Non-pigmented ciliary epithelial cell (primary cell): ENCODE measurements at places on chromosomes 5 and 9.

GRCh38 chr5:156913355-156913718 is 49.7 kb downstream of the TIMD4 start:
- DNase-seq = no peak

GRCh38 chr9:38125889-38126288 is 56.9 kb upstream of the SHB start:
- DNase-seq = no peak

DNA sequence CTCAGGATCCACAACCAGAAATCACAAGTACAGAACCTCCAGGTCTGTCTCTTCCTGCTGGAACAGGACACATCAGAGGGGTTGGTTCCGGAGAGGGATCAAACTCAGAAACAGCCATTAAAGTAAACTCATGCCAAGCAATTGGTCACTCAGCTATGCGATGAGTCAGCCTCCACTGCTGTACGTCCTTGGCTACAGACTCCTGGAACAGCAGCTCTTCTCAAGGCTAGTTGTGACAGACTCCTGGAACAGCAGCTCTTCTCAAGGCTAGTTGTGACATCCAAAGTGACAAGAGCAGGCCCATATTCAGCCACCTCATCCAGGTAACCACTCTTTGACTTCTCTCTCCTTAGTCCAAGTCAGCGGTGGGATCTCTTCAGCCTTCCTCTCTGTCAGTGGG is at the start of gene SPINK13:
Gene SPINK13, plus strand, starts transcription at position 229 of the 400 bp plus-strand sequence. CDS start 1,279 bp downstream, outside the sequence.
- DNase-seq = peak; percentile 43

GRCh38 chr5:18393565-18394442 is 759.5 kb downstream of the TAF11L14 start:
- peak; percentile 18 for DNase-seq

GRCh38 chr5:180498378-180498777 is 4.2 kb downstream of the CNOT6 start:
- no peak for DNase-seq
